ENCODE measurements at places on chromosomes 12 and 14.

- DNase-seq, result no peak
Observed at GRCh38 chr12:117298191-117298590, 63.2 kb downstream of the NOS1 start.

GRCh38 chr14:98594156-98594555, 677.8 kb downstream of the BCL11B start:
- DNase-seq, result no peak

DNA sequence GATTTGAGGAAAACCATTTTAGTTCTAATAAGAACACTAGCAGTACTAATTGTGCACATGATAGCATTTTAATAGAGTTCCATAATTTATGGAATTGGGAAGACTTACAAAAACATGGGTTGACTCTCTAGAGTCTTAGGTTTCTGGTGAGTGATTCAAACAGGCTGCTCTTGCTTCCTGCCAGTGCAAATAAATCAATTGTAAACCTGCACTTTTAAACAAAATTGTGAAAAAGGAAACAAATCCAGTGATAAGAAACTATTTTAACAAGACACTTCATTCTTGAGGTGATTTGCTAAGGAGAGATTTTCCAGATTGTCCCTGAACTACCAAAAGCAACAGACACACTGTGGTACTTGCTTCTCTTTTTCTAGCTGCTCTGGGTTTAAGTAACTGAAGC, 112.2 kb downstream of the CACNA1C start:
- DNase-seq, result no peak

DNA sequence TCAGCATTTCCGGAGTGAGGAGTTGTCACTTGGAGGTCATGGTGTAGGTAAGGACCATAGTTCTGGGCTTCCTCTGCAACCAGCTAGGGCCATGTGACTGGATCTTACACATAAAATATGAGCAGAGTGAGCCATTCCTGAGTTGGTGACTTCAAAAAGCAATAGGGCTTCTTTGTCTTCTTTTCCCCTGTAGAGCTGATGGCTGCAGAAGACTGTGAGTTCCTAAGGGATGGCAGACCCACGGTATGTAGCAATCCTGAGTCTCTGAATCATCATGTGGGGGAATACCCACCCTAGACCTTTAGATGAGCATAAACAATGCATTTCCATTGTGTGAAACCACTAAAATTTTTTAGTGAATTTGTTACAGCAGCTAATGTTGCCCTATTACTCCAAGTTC, 151.1 kb upstream of the TBX3 start:
- no peak for DNase-seq

DNA sequence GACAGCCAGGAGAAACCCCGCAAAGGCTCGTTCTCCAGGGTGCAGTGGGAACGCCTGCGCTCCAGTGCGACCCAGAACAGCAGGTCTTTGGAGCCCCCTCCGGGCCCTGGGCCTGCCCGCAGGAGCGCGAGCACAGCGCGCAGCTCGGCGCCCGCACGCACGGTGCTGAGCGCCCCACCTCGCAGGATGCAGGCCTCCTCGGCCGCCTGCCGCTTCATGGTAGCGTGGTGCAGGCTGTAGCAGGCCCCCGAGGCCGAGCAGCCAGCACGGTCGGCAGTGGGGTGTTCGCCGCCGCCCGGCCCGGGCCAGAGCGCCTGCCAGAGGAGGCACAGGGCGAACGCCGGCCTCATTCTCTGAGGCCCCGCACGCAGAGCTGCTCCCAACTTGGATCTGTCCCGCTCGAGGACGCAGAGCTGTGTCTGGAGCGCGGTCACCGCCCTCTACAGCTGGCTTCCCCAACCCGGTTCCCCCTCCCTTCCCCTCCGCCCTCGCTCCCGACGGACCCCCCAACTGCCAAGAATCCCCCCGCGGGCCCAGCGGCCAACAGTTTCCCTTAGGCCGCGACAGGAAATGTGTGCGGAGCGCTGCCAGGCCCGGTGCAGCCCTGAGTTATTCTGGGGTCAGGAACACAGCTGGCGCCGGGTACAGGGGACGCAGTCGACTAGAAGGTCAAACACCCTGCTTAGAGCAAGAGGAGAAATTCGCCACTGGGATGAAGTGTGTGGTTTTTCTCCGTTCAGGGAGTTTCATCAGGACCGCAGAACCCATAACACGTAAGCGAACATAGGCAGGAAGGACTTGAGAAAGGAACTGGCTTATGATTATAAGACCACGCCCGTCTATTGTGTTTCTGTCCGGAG, at the start of gene CLEC14A:
Gene CLEC14A (minus strand): TSS at position 421 of the 860 bp plus-strand sequence. CDS start 71 bp downstream, at position 350.
- no peak for DNase-seq

DNA sequence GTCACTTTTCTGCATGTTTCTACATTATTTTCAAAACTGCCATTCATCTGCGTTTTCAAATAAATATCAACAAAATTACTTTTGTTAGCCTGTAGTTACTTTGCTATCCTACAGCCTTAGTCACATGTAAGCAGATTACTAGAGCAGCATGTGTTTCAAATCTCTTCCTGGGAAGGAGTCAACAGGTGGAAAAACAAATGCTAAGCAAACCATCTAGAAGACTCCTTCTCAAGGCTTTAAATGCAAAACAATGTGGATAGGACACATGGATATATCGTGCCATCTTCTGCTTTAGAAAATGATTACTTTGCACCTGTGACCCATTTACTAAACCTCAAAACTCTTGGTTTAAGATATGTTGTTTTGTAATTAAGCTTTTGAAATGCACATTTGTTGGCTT, 108.9 kb downstream of the SSPN start:
- no peak for DNase-seq

GRCh38 chr14:80636071-80636470, 305.5 kb downstream of the CEP128 start:
- no peak for DNase-seq

DNA sequence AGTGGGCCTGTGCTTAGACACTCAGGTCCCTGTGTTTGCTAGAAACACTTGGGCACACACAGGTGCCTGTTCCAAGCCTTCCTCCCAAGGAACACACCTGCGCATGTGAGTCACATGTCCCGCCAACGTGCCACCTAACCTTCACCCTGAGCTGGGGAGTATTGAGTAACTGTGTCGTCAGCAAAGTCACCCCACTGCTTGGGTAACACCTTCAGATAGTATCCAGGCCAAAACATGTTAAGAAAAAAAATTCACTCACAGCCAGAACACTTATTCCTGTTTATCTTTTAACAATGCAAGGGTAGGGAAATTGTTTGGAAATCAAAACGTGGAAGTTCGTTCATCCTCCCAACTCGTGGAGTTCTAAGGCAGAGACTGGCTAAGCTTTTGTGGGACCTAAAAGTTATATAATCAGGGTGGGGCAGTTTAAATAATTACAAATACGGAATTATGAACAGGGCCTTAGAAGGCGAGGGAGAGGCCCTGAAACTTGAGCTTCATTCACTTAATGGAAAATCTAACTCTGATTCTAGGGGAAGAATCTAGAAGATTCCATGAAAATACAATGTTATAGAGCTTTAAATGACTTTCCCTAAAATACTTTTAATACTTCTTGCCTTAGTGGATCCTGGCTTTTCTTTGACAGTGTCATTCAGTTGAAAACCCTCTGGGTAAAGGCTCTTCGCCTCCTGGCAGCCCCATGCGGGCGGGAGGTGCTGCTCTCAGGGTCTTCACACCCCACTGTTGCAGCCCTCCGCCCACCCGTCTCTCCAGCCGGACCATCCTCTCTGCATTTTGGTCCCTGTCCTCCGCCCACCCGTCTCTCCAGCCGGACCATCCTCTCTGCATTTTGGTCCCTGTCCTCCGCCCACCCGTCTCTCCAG, 30.3 kb upstream of the ADIPOR2 start:
- no peak for DNase-seq

DNA sequence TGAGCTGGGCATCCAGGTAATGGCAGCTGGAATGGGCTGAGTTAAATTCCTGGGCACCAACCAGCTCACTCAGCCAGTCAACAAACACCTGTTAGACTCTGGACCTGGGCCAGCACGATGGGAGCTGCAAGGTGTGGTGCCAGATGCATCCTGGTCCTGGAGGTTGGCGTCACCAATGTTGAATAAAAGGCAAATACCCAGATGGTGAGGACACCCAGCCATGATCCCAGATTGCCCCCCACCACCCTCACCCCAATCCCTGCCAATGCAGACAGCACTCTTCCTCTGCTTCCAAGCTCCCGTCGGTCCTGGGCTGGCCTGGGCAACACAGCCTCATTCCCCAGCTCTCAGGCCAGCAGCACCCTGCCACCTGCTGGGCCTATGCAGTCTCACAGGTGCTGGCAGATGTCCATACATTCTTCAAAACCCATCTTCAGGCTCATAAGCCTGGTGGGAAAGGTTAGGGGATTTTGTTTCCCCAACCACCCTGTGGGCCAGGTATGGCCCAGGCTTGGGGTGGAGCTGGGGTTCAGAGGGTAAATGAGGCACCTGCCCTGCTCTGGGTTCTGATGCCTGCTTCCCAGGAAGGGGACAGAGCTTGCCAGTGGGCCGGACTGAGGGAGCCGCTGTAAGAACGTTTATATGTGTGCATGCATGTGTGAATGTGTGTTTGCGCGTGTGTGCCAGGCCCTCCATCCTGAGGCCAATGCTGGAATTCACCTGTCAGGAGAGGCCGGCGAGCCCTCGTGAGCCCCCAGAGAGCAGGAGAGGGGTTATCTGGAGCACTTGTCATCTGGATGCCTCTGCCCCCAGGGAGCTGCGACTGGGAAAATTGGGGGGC, 58.0 kb downstream of the LGMN start:
- DNase-seq, result no peak

DNA sequence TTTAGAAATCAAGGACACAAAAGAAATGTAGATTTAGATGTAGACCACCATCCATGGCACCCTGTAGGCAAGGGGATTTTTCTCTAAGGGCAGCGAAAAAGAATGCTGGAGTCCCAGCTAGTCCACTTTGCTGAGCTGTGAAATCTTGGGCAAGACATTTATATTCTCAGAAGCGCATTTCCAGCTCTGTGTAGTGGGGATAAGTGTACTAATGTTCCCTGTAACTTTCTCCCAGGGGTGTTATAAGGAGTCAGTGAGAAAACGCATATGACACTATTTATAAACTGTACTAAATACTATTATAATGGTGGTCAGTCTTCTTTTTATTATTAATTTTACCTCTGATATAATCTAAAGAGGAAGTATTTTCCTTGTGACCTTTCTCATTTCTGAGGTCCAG, 133.4 kb upstream of the FRMD6 start:
- no peak for DNase-seq

DNA sequence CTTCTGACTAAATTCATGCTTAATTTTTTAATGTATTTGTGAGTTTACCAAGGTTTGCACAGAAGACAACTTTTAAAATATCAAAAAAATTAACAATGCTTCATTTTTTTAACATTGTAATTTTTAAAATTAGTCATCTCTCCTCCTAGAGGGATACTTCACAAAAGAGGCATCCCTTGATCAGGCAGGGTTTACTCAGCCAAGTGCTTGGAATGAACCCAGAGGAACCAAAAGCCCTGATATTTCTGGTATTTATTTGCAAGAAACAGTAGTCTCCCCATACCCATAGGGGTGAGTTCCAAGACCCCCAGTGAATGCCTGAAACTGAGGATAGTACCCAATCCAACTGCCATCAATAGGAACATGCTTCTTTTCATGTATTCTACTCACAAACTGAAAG, 52.5 kb downstream of the GARIN6 start:
- no peak for DNase-seq

GRCh38 chr12:109573029-109573913, at the start of the genes MMAB and MVK:
TSS of gene MMAB (minus strand) at chr12:109573504. CDS start at chr12:109573480, 24 bp downstream.
TSS of gene MVK (plus strand) at chr12:109573794. CDS start at chr12:109574823, 1,029 bp downstream.
- DNase-seq, result peak; percentile 99

GRCh38 chr14:68016255-68016914, 196.8 kb downstream of the RAD51B start:
- no peak for DNase-seq

DNA sequence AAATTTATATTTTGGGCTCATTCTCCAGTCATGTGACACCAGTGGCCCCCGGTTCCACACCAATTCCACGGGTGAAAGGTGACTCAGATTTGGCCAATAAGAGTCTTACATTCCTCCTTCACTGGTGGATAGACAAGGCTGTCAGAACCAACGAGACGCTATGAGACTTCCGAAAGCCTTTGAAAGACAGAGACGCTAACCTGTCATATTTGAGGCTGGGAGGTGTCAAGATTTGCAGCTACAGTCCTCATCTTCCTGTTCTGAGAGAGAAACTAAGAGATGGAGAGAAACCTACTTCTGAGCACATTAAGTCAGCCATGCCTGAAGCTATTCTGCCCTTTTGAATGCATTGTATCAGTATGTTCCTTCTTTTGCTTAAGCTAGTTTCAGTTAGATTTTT, 171.2 kb downstream of the FLRT2 start:
- no peak for DNase-seq

DNA sequence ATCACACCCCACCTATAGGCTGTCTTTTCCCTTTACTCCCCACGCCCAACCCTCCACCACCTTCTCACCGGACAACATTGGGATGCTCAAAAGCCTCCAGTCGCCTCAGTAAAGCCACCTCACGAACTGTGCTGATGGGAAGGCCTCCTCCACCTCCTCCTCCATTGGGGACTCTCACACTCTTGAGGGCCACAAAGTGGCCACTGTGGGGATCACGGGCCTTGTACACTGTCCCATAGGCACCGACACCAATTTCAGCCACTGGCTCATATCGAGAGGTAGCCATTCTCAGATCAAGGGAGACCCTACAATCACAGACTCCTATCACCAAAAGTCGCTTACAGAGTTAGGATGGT, 700 bp downstream of the CDK4 start:
- no peak for DNase-seq

- no peak for DNase-seq
Observed at GRCh38 chr14:68268197-68268596, 448.6 kb downstream of the RAD51B start.

- no peak for DNase-seq
Observed at GRCh38 chr14:21256539-21257393, 12.5 kb downstream of the HNRNPC start.

GRCh38 chr14:67357969-67358354, 1.6 kb downstream of the ATP6V1D start:
- no peak for DNase-seq

GRCh38 chr12:3727877-3728632, 24.9 kb downstream of the CRACR2A start:
- DNase-seq, result peak; percentile 17

DNA sequence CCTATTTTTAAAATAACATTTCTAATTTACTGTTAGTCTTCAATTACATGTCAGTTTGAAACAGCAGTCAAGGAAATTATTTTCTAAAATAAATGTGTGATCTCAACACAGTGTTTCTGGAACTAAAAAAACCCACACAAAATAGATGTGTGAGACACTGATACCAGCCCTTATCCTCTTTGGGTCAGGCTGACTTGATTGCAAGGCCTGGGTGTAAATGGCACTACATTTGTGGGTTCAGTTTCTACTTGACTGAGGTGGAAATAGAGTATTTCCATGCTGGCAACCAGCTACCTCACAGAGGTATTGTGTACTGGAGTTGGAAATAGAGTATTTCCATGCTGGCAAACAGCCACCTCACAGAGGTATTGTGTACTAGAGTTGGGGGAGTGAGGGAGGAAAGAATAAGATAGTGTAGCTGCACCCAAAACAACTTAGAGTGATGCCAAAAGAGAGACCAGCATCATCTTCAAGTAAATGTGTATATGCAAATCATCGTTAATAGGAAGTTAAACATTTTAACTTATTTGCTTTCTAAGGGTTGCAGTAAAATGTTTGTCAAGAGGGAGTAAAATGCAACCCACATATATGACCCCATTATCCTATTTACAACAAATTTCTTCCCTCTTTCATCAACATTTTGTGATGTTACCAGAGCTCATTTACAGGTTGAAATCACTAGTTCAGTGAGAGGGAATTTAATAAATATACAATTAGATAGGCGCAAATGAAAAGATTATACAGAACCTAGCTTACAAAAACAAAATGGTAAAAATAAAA, 10.7 kb upstream of the LYZ start:
- no peak for DNase-seq

GRCh38 chr12:53004582-53004981, 1.7 kb upstream of the EIF4B start:
- DNase-seq, result no peak

GRCh38 chr14:21096438-21096837, 2.0 kb downstream of the ZNF219 start:
- DNase-seq, result no peak

Measured in NCI-H187 (cell line).